CD8-positive, alpha-beta memory T cell (primary cell): ENCODE measurements at places on chromosomes 2 and 18.

- DNase-seq, result no peak
These were observed 333.0 kb upstream of the SLC14A2 start for GRCh38 chr18:45282101-45282812.

DNA sequence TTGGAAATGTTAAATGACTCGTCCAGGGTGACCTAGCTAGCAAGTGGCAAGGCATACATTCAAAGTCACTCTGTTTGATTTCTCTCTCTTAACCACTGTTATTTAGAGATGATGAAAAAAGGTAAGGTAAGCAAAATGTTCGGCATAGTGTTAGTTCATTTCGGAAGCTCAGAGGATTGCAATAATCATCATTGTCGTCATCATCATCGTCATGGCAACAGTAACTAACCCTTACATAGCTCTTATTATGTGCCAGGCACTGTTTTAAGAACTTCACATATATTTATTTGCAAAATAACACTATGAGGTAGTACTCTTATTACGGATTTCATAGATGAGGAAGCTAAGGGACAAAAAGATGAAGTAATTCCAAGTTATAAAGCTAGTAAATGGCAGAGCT lies 292.7 kb upstream of the CXCR4 start:
- no peak for DNase-seq

GRCh38 chr2:124683536-124684428 lies 658.7 kb downstream of the CNTNAP5 start:
- no peak for DNase-seq

DNA sequence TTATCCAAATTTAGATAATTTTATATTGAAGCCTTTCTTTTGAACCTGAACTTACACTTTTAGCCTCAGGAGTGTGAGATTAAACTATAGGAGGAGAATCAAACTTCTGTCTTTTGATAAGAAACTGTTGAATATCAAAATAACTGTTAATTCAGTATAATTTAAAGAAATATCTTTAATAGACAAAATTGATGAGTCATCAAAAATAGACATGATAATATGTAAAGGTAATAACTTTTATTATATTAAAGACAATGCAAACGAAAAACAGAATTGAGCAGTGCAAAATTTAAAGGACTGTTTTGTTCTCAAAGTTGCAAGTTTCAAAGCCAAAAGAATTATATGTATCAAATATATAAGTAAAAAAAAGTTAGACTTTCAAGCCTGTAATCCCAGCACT lies 2.0 kb upstream of the WDR35 start:
- DNase-seq, result no peak

DNA sequence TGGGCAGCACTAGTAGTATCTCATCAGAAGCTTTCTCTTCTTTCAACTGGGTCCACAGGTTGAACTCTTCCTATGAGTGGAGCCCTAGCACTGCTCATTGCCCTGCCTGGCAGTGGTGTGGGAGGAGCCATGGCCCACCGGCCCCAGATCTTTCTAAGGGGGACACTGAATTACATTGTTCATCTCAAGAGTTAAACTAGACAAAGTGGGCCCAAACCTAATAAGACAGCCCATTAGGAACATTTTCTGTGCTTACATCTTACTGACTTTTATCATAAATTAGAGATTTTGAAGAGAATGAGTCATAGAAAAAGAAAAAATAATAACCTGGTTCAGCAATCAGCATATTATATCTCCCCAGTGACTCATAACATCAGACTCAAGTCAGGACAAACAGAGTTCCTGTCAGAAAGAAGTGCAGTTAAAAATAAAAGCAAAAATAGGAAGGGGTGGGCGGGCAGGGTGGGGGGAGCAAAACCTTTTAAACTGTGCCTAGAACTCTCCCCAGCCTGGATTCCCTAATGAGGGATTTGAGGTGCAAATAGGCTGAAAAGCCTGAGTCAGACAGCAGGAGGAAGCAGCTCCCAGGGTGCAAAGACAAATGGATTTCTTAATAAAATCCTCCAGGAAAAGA lies 161.6 kb upstream of the TRIB2 start:
- no peak for DNase-seq

GRCh38 chr2:204492417-204492816 lies 52.9 kb upstream of the PARD3B start:
- no peak for DNase-seq

GRCh38 chr2:99640635-99641151 lies 150.9 kb upstream of the REV1 start:
- no peak for DNase-seq

DNA sequence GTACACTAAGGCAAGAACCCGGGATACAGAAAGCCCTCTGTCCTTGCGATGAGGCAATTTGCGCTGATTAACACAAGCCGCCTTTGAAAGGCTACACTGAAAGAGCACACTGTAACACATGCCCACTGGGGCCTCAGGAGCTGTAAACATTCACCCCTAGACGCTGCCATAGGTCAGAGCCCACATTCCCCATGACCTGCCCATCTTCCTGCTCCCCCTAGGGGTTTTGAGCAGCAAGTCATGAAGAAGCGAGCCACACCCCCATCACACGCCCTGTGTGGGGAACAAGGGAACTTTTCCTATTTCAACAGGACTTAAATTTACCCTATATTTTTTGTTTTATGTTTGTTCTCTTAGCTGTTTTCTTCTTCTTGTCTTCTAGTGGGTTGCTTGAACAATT lies 47.8 kb upstream of the SLC4A10 start:
- no peak for DNase-seq

GRCh38 chr2:29829841-29830240 lies 91.5 kb downstream of the ALK start:
- no peak for DNase-seq

- DNase-seq, result peak; percentile 91
These were observed at the start of gene ATL2 for GRCh38 chr2:38377050-38377828. TSS of gene ATL2 (minus strand) at chr2:38377273. CDS start at chr2:38377260, 13 bp downstream.

GRCh38 chr18:48580782-48581181 lies 42.0 kb downstream of the CTIF start:
- no peak for DNase-seq

DNA sequence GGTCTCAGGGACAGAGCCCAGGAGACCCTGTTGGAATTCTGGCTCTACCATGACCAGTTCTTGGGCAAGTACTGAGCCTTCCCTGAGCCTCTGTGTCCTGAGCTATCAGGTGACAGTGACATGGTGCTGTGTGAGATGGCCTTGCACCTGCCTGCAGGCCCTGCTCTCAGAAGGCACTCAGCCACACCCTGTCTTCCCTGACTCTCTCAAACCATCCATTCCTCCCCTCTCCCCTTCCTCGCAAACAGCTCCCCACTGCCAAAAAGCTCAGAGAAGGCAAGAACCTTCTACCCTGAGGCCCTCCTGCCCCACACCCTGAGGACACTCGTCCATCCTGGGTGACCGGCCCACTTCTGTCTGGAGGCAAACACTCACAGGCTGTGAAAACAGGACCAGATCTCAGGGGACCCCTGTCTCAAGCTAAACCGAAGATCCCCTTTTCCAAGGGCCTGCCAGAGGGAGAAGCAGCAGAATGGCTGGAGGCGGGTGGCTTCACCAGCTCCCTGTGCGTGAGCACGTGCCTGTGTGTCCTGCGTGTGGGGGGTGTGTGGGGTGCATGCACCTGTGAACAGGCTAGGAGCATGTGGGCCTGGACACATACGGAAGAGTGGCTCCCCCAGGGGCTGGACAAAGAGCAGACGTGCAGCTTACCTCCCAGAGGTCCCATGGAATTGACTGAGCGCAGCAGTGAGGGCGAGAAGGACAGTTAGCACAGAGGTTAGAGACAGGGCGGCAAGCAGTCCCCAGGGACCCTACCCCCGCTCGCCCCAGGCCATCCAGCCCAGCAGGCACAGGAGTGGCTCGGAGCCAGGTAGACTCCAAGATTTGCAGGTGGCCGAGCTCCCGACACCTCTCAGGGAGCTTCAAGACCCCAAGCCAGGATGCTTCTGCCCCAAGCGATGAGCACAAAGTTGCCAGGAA lies 53.9 kb downstream of the BIN1 start:
- no peak for DNase-seq

- DNase-seq, result no peak
These were observed 88.8 kb downstream of the KYNU start for GRCh38 chr2:142966284-142966683.

DNA sequence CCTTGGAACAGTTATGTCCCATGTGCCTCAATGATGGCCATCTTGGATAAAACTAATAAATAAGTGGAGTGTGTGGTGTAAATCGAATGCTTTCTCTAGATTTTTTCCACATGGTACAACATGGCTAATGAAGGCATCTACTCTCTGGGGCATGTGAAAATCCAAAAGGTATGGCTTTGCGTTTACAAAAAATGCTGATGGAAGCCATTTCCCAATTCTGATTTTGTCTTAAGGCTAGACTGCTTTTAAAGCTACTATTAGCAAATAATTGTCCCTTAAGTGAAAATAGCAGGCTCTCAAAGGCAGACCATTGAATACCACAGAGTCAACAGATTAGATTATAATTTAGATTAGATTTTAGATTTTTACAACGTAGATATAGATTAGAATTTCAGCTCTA lies 183.7 kb downstream of the LRRTM1 start:
- DNase-seq, result no peak

- no peak for DNase-seq
These were observed 223.7 kb downstream of the SOX11 start for GRCh38 chr2:5915881-5916310.

DNA sequence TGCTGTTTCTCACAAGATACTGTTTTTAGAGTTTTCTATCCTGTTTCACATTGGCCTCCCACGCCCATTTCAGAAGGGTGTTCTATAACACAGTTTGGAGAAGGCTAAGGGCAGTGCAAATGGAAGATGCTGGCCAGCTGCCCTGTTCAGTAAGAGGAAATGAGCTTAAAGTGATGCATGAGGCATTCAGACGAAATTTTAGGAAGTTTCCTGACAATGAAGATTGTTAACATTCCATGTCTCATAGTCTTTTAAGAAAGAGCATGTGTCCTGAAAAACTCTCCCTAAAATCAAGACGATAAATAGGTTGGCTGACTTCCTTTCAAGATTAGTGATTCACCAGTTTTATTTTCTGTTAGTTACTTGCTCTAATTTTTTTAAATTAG lies 484.2 kb upstream of the NRP2 start:
- DNase-seq, result no peak

DNA sequence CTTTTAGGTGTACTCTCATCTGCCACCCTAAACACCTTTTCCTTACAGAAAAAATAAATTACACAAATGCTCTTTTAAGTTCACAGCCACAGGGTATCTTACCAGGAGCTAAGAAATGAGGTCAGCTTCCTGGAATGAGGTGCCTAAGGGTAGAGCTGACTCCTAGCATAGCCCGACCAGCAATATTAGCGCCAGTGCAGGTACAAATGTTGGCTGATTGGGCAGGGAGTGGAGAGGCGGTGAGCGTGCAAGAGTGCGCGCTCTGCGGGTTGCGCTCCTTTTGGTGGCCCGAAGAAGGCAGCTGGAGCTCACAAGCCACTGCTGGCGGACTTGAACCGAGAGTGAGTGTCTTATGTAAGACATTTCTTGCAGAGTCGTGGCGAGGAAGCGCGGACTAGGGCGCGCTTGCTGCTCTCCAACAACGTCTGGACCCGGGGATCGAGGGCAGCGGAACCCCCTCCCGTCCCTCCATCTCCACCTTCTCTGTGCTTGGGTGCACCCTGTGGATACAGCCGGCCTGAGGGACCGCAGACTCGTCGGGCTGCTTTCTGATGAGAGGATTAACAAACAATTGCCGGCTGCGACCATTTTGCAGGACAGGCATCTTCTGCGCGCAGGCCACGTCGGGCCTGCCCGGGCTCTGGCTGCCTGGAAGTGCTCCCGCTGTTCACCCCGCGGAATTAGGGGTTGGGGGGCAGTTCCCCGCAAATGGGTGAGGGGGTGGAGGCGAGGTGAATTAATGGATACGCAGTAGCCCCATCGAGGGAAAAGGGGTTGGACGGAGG lies 17.3 kb downstream of the BOLA3 start:
- no peak for DNase-seq

- no peak for DNase-seq
These were observed 25.7 kb downstream of the CCBE1 start for GRCh38 chr18:59671551-59671950.
